ENCODE measurements at places on chromosomes 6 and 20.
A peak's percentile ranks its signal among the peaks of the same experiment; 100 is the strongest.

DNA sequence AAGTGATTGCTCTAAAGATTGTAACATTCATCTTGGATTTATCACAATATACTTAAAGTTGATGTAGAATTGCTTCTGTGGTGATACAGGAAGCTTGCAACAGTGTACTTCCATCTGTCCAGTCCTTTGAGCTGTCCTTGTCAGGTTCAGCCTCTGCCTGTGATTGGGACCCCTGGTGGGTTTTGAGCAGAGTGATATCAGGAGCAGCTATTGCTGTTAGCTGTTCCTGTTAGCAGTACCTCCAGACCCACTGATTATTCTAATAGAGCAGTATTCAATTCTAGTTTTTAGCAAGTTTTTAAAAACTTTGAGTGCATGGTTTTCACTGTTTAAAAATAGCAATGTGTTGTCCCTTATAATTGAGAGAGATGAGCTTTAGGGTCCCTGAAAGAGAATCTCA is 48.8 kb downstream of the TULP4 start:
- no peak for DNase-seq

GRCh38 chr6:54192993-54193392 is 81.8 kb downstream of the MLIP start:
- DNase-seq: no peak

DNA sequence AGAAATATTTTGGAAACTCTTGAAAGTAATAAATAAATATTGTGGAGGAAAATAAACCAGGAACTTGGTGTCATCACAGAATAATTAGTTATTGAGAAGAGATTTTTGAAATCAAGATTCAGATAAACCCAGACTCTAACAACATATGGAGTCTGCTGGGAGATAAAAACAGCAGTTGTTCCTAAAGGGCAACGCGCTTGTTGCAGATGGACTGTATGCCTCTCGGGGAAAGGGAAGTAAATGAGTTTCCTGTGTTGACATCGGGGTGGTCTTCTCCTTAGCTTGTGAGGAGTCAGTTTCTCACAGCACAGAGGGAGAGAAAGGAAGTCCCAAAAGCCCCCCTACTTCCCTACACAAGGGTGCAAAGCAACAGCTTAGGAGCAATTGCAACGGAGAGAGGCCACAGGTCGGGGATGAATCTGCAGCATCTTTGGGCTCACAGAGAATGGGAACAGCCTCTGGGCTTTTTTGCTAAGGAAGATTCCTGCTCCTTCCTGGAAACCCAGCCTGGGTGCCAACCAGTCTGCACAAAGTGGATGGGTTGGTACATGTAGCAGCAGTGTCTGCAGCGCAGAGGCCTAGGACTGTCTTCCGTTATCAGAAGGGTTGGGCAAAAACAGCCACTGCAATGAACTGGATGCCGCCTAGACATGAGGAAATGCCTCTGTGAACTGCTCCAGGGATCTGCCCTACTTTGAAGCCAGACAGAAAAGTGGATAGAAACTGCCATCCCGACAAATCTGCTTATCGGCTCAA is 603.0 kb upstream of the NRSN1 start:
- no peak for DNase-seq

DNA sequence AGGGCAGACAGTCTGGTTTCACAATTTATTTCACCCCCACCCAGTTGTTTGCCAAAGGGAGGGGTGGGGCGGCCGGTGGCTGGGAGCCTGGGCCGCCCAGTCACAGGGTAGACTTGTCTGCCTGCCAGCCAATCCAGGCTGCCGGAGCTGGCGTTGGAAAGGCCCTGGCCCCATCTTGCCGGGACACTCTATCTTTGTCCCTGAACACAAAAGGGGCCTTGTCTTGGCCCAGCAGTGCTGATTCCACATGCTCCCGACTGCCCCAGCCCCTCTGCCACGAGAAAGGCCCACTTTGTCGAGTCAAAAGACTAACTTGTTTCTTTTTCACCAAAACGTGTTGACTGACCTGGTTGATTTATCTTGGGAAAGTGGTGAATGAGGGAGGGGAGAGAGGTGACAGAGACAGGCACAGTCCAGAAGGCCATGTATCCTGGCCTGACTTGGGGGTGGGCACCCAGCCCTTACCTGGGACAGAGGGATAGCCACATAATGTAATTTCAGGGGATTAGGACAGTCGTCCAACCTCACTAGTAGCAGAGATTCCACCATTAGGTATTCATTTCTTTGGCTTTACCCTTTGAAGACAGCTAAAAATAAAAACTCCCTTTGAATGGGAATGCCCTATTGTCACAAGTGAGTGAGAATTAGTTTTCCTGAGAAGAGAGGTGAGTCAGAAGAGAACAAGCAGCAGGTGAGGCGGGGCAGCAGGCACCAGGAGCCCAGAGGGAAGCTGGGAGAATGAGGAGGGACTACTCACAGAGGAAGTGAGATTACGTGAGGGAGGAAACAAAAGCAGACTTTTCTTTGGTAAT is 67.0 kb upstream of the SIRPA start:
- DNase-seq: no peak

- no peak for DNase-seq
Observed at GRCh38 chr6:71066153-71066552, 109.3 kb upstream of the B3GAT2 start.

GRCh38 chr6:111672761-111673450 is 67.2 kb upstream of the TRAF3IP2 start:
- DNase-seq: no peak

- no peak for DNase-seq
Observed at GRCh38 chr20:56875052-56875659, 246.1 kb downstream of the TFAP2C start.

GRCh38 chr6:68776354-68776753 is 141.3 kb downstream of the ADGRB3 start:
- no peak for DNase-seq

GRCh38 chr6:130694606-130695005 is 132.6 kb upstream of the SMLR1 start:
- no peak for DNase-seq

DNA sequence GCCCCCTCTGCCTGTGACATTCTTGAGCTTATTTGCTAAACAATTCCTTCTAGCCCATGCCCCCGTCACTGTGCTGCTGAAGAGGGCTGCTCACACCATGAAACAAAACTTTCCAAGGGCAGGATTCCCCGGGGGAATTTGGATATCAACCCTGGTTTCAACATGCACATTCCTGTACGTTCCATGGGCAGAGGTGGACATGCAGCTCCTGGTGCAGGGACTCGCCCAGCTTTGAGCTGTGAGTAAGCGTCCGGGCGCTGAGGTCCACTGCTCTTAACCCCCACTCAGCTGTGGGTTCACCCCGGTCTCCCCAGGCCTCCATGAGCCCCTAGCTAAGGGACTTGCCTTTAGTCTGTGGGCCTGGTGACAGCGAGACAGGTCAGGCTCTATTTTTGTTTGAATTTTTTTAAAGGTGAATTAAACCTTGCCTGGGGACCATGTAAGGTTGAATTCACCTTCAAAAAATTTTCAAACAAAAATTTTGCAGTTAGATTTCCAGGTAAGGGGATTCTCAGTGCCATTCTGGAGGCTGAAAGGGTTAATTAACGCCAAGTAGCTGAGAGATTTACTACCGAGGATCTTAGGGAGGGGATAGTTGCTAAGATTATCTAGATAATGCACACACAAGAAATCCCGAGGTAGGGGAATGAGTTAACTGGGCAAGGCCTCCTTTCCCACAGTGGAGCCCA is 70.3 kb upstream of the SLC22A23 start:
- no peak for DNase-seq

- peak; percentile 59 for DNase-seq
Observed at GRCh38 chr20:4730780-4731179, 9.1 kb downstream of the PRND start.

All from NCI-H345 (cell line).